Right ventricle myocardium inferior (tissue), 1 donor: ENCODE measurements at places on chromosomes 3 and 15. TPM values are rescaled to one million over a fixed set of nuclear protein-coding genes. Genes with fewer than 3 reads are reported as not detected.

DNA sequence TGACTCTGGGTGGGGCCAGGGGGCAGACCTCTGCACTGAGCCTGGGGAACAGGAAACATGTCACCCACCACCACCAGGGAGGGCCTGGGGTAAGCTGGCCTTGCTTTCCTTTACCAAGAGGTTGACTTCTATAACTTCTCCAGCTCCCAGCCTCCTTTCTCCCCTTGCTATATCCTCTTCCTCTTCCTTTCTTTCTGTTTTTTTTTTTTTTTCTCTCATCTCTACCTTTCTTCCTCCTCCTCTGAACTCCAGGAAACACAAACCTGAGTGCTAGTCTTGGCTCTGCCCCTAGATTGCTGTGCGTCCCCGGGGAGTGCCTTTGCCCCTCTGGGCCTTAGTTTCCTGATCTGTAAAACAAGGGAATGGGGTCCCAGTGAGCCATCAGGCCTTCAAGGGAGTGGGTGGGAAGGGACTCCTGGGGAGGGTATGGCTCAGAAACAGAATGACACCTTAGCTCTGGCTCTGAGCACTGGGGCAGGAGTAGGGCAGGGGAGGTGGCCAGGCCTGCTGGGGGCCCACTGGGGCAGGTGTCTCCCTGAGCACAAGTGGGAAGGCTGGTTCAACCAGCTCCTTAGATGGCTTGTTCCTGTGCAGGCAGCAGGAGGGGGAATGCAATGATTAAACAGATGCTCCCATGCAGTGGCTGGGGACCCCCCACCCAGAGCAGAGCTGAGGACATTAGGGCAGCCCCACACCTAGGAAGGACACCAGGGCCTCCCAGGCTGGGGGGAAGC lies 4.3 kb downstream of the SNX33 start:
- no peak for DNase-seq

- no peak for DNase-seq
Observed at GRCh38 chr15:69265347-69265955, 33.3 kb upstream of the PAQR5 start.

DNA sequence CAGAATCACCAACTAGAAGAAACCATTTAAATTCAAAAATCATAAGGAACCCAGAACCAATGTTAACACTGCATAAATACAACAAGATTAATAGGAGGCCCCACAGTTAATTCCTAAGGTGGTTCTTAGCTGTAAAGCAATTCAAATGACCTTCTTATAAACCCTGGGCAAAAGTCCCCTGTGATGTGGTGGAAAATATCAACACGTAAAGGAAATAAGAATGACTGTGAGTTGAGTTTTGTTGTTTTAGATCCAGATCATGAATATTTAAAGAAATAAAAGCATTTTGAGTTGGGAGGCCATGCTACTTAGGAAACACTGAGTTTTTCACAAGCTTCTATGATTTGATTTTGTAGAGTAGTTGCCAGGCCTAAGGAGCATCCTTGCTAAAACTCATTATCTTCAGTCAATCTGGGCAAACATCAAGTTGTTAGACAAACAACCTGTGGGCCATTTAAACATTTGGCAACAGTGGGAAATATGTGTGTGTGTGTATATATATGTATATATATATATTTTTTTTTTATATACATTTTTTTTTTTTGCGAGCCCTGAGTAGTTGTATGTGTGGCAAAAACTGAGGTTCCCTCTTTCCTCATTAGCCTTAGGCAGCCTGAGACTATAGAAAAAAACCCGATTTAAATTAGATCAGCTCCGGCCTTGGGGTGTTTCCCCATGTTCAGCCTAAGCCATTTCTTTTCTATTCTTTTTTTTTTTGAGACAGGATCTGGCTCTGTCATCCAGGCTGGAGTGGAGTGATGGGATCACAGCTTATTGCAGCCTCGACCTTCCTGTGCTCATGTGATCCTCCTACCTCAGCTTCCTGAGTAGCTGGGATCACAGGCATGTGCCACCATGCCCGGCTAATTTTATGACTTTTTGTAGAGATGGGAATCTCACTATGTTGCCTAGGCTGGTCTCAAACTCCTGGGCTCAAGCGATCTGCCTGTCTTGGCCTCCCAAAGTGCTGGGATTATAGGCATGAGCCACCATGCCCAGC lies 8.0 kb upstream of the PXK start:
- DNase-seq: no peak

- no peak for DNase-seq
Observed at GRCh38 chr15:77406846-77407245, 13.1 kb downstream of the PEAK1 start.

DNA sequence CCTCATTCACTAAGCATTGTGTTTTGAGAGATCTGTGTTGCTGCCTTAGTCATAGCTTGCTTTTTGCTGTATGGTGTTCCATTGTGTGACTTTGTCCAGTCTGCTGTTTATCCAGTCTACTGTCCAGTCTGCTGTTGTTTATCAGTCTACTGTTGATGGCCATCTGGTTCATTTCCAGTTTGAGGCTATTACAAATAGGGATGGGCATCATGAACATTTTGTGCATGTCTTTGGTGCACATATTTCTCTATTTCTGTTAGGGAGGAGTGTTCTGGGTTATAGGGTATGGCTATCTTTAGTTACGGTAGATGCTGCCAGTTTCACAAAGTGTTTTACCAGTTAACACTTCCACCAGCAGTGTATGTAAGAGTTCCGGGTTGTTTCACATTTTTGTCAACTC lies 22.2 kb upstream of the CLEC3B start:
- no peak for DNase-seq

GRCh38 chr3:134761213-134761612 lies 33.8 kb upstream of the EPHB1 start:
- no peak for DNase-seq

GRCh38 chr3:53120336-53120735 lies 9.9 kb downstream of the RFT1 start:
- no peak for DNase-seq

GRCh38 chr15:92634671-92635201 lies 20.8 kb downstream of the FAM174B start:
- no peak for DNase-seq

- DNase-seq: no peak
Observed at GRCh38 chr15:33150971-33151370, 43.5 kb downstream of the FMN1 start.

Gene ZNF860
- 0.27 TPM for total RNA-seq

Gene ABI3BP
- total RNA-seq: 40.7 TPM

Gene PDIA3
- 166 TPM for total RNA-seq

Gene ARPP21
- not detected for total RNA-seq

Gene NPAP1
- not detected for total RNA-seq
